ENCODE measurements at places on chromosomes 12 and 14.
A peak's percentile ranks its signal among the peaks of the same experiment; 100 is the strongest.

DNA sequence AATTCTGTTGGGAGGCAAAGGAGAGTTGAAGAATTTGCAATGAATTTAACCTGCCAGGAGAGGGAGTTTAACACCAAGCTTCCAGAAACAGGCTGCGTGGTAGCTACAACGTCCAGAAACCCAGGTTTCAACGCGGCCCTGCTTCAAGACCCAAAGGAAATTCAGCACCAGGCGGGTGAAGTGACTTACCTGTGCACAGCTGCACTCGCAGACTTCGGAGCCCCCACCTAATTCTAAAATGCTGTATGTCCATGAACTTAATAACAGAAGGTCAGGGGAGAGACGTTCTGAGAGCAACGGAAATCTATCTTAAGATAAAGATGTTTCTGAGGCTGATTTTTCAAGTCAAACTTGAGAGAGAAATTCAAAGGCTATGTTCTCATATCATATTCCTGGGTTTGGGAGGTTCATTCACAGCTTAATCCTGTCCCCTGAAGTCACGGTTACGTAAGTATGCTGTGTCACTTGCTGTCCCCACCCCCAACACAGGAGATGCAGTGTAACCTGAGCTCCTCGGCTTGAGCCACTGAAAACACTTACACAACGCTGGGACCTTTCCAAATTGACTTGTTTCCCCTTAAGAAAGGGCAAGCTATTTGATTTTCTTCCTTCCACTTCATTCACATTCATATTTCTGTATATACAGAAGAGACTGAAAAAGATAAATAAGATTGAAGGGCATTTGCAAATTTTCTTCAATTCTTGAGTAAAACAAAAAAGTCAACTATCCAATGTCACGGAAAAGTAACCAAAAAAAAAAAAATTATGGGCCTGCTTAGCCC lies 22.7 kb downstream of the CLIP1 start:
- H3K27ac ChIP-seq = peak overlapping the region; percentile 94
- peaks cover 30% of the 10 kb centered on the region for H3K4me1 ChIP-seq
- peak; percentile 49 for DNase-seq
- H3K27me3 ChIP-seq = no peaks in the 10 kb centered on the region
- peaks cover 7% of the 10 kb centered on the region for H3K36me3 ChIP-seq

DNA sequence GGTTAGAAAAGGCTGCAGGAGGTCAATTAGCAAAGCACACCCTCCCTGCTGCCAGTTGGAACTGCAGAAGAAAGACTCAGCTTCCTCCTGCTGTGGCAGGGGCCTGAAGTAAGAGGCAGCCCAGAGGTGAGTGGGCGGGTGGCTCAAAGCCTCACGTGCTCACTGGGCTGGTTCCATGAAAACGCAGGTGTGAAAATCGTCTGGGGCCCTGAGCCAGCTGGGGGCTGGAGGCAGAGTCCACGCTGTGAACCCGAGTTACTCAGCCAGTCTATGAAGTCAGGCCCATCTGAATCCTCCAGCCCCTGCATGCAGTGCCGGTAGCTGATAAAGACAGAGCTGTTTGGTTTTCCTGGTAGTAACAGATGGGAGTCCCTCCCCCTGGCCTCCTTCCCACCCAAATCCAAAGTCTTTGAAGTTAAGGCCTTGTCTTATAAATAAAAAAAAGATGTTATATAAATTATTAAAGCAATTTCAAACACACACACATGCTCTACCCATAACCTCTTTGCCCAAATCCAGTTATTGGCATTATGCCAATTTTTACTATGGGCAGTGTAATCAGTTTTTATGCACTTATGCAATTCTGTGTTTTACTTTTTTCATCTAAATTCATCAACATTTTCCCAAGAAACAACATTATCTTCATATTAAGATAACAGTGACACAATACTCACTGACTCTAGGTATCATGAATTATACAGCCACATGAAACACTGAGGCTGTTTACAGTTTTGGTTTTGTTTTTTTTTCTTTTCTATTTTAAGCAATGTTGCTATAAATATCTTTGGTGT lies 57.9 kb upstream of the PNMA1 start:
- DNase-seq = no peak
- H3K27me3 ChIP-seq = peaks cover under 1% of the 10 kb centered on the region
- no peak overlapping the region for H3K4me3 ChIP-seq
- H3K36me3 ChIP-seq = peaks cover 5% of the 10 kb centered on the region
- H3K4me1 ChIP-seq = peaks cover 64% of the 10 kb centered on the region

DNA sequence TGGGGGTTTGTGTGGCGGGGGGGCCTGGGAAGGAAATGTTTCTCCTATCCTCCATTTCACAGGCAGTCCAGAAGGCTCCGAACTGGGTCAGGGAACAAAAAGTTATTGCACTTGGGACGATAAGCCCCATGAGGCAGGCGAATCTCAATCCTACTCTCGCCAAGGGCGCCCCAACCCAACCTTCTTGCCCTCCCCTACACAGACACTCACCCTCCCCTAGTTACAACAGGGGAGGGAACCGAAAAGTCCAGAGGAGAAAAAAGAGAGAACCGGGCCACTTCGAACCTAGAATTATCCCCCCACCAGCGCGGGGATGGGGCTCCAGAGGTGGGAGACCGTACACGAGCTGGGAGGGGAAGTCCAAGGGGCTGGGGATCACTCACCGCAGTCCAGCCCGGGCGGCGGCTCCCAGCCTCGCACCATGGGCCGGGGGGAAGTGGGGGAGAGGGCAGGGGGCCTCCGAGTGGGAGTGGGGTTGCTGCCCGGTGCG lies 357 bp downstream of the HOMEZ start:
- no peaks in the 10 kb centered on the region for H3K36me3 ChIP-seq
- peak overlapping the region; percentile 97 for H3K4me3 ChIP-seq
- H3K27ac ChIP-seq = peak overlapping the region; percentile 78
- H3K4me1 ChIP-seq = peaks cover 48% of the 10 kb centered on the region
- peaks cover 25% of the 10 kb centered on the region for H3K27me3 ChIP-seq
- DNase-seq = no peak

DNA sequence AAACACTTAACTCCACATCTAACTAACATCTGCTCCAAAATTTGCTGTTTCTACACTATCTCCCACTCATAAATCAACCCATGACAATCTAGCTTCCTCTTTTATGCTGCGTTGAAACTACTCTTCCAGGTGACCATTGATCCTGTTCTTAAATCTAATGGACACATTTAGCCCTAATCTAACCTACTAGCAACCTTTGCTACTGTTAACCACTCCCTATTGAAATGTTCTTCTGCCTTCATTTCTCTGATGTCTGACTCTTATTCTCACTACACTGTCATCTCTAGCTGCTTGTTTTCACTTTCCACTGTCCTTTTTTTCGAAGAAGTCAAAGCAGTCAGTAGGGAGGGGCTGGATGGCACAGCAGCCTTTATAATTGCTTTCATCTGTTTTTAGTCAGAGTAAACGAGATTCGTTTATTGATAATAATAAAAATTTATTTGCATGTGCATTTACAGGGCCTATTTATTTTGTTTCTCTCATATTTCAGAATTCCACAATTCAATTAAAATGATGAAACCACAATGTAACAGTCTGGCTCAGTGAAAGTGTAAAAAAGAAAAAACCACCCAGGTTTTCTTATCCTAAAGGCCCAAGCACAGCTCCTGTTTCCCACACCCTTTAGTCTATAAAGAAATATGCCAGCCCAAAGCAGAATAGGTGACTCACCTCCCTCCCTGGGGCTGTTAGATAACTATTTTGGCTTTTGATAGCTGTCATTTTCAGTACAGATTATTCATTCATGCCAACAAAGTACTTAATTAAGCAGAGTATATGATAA lies 44.9 kb downstream of the ATP2B1 start:
- peak overlapping the region; percentile 1 for H3K27ac ChIP-seq
- peaks cover 38% of the 10 kb centered on the region for H3K4me1 ChIP-seq
- H3K4me3 ChIP-seq = no peak overlapping the region
- DNase-seq = no peak
- H3K36me3 ChIP-seq = peaks cover 32% of the 10 kb centered on the region
- no peaks in the 10 kb centered on the region for H3K27me3 ChIP-seq

DNA sequence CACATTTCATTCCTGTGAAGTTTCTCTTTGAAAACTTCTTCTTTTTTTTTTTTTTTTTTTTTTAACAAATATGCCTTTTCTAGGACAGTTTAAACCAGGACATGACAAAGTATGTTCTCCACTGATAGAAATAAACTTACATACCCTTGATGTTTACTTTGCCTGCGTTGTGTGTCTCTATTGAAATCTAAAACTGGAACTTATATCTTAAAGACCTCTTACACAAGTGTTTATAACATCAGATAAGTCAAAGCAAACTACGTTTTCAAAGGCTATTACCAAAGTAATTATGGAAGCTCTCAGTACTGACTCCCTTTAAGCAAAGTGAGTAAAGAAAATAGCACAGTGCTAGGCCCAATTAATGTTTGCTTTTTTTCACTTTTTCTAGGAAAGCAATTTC lies 30.6 kb upstream of the ISM2 start:
- H3K4me1 ChIP-seq = no peaks in the 10 kb centered on the region
- peaks cover 26% of the 10 kb centered on the region for H3K36me3 ChIP-seq
- no peaks in the 10 kb centered on the region for H3K27me3 ChIP-seq
- no peak for DNase-seq

GRCh38 chr14:69231486-69231885 lies 28.5 kb upstream of the GALNT16 start:
- H3K36me3 ChIP-seq = peaks cover 28% of the 10 kb centered on the region
- no peak for DNase-seq
- no peaks in the 10 kb centered on the region for H3K27me3 ChIP-seq
- H3K4me1 ChIP-seq = no peaks in the 10 kb centered on the region
- no peak overlapping the region for H3K27ac ChIP-seq

GRCh38 chr12:28409892-28410291 lies 219.6 kb downstream of the CCDC91 start:
- no peak for DNase-seq
- H3K27me3 ChIP-seq = no peaks in the 10 kb centered on the region
- peaks cover 5% of the 10 kb centered on the region for H3K36me3 ChIP-seq
- H3K4me3 ChIP-seq = no peak overlapping the region
- H3K4me1 ChIP-seq = no peaks in the 10 kb centered on the region

DNA sequence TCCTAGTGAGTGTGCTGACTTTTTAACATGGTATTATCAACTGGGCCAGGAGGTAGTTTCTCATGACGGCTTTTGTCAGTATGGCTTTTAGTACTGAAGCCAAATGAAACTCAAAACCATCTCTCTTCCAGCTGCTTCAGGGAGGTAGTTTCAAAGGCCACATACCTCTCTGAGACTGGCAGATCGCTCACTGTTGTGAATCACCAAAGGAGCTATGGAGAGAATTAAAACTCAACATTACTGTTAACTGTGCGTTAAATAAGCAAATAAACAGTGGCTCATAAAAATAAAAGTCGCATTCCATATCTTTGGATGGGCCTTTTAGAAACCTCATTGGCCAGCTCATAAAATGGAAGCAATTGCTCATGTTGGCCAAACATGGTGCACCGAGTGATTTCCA lies 141.1 kb downstream of the HMGA2 start:
- H3K36me3 ChIP-seq = peaks cover 79% of the 10 kb centered on the region
- H3K27me3 ChIP-seq = no peaks in the 10 kb centered on the region
- peak overlapping the region; percentile 46 for H3K27ac ChIP-seq
- DNase-seq = no peak

- no peak overlapping the region for H3K4me3 ChIP-seq
- H3K4me1 ChIP-seq = no peaks in the 10 kb centered on the region
- H3K27ac ChIP-seq = no peak overlapping the region
- no peak for DNase-seq
- no peaks in the 10 kb centered on the region for H3K27me3 ChIP-seq
Measured at GRCh38 chr12:25755136-25755970, 202.3 kb upstream of the LMNTD1 start.

- H3K4me3 ChIP-seq = no peak overlapping the region
- H3K27ac ChIP-seq = no peak overlapping the region
- H3K36me3 ChIP-seq = peaks cover 5% of the 10 kb centered on the region
- DNase-seq = no peak
- H3K27me3 ChIP-seq = peaks cover 7% of the 10 kb centered on the region
Measured at GRCh38 chr14:56431013-56431412, 148.6 kb upstream of the TMEM260 start.

DNA sequence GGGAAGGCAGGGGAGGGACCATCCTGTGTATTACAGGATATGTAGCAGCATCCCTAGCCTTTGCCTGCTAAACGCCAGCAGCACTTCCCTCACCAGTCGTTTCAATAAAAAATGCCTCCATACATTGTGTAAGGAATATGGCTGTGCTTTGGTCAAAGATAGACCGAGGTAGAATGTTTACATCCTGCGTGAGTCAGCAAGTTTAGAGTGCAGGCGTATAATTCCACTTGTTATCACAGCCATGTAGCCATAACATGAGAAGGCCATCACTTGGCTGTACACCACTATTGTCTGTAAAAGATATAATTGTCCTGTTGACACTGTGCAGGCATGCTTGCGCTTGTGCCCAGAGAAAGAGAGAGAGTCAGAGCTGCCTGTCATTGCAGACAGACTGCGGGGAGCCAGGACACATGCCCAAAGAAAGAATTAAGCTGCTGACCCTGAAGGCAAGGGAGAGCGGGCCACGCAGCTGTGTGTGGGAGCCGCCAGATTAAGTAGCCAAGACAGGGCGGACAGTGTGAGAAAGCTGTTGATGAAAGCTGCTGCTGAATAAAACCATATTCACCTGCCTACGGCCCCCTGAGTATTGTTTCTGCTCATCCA lies 68.4 kb downstream of the CRACR2A start:
- H3K4me3 ChIP-seq = no peak overlapping the region
- H3K27me3 ChIP-seq = peaks cover 20% of the 10 kb centered on the region
- peaks cover 22% of the 10 kb centered on the region for H3K4me1 ChIP-seq
- peak; percentile 22 for DNase-seq

GRCh38 chr12:91857813-91858542 lies 287.7 kb downstream of the BTG1 start:
- H3K4me3 ChIP-seq = no peak overlapping the region
- H3K36me3 ChIP-seq = no peaks in the 10 kb centered on the region
- no peaks in the 10 kb centered on the region for H3K4me1 ChIP-seq
- no peak overlapping the region for H3K27ac ChIP-seq
- H3K27me3 ChIP-seq = peaks cover 3% of the 10 kb centered on the region

Data from nephron progenitor cell (in vitro differentiated cells).